ENCODE measurements at places on chromosomes 2 and 18.

- no peak for DNase-seq
Observed at GRCh38 chr2:65329525-65329924, 101.9 kb downstream of the ACTR2 start.

- no peak for DNase-seq
Observed at GRCh38 chr2:41337956-41338355, 709.9 kb upstream of the PKDCC start.

DNA sequence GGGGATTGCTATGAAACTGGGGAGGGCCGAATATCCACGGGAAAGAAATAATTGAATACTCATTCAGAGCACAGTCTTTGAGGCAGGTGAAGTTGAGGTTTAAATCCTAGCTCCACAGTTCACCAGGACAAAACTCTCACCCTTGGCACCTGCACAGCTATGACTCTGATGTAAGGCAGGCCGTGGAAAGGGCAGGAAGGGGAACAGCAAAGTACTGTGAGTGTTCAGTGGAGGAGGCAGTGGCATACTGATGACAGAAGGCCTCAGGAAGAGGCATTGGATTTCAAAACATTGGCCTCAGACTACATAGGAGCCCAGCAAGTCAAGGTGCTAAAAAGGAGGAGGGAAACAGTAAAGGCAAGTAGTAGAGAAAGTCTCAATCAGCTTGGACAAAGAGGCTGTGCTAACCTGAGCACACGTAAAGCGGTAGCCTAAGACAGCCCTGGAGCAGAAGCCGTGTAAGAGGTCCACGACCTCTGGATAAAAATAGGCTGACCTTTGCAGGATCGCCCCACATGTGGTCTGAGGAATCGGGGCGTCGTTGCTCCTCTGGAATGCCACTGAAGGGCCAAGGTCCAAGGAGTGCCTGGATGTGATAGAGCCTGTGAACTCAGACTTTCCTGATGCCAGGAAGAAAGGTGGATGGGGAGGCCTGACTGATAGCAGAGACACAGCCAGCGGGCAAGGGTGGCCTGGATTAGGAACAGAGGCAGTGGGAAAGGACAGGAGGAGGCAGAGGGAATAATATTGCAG lies 243.6 kb downstream of the PID1 start:
- no peak for DNase-seq

DNA sequence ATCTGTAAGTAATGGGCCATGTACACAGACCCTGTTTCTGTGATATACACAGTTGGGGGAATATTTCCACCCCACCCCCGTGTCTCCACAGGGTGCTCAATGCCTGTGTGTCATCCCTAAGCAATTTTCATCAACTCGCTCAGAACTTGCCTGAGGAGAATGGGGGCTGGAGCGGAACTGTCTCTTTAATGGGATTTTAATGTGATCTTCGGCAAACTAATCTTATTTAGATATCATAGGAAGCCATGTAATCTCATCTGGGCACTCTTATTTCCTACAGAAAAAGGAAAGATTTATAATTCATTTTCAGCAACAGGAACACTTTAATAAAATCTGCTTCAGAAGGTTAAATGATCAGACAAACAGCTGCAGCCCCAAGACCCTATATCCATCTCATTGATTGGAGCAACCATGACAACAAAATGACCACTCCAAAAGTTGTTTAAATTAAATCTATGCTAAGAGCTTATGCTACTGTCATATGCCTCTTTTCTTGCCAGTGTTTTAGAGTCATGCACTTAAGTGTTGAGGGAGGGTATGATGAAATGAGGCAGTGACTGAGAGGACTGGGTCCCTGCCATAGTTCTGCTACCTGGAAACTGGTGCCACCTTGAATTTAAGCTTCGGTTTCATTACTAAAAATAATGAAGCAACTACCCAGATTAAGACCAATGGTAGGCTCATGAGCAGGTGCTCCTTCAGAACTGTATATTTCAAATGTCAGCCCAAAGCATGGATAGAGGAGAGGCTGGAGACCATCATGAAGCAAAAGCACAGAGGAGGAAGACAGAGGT lies 183.1 kb upstream of the DDX18 start:
- no peak for DNase-seq

- no peak for DNase-seq
Observed at GRCh38 chr2:189467160-189467559, 25.9 kb downstream of the WDR75 start.

DNA sequence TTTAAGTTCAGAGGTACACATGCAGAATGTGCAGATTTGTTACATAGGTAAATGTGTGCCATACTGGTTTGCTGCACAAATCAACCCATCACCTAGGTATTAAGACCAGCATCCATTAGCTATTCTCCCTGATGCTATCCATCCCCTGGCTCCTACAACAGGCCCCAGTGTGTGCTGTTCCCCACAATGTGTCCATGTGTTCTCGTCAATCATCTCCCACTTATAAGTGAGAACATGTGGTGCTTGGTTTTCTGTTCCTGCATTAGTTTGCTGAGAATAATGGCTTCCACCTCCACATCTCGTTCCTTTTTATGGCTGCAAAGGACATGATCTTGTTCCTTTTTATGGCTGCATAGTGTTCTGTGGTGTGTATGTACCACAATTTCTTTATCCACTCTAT lies 75.8 kb downstream of the SUCLG1 start:
- DNase-seq = no peak

DNA sequence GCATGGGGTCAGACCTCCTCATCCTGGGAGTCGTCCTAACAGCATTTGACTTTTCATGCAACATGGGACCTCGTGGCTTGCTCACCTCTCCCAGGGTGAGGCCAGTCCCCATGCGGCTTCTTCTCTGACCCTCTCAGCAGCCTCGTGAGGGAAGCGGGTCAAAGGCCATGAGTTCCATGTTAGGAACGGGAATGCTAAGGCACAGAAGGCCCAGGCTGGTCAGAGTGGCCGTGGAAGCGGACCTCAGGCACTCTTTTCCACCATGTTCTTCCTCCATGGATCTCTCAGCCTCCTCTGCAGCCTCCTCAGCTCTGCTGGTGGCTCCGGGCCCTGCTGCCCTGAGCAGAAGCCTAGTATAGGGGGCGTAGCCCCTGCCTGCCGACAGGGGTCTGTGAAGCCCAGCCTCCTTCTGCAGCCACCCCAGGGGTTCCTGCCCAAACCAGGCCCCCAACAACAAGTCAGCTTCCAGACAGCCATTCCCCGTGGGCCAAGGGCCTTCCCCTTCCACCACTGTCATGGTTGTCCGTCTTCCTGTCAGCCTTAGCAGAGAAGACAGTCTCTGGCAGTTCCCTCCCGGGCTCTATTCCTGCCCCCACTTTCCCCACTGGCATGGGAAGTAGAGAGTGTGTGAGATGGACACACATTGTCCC lies 60.0 kb upstream of the OTOF start:
- no peak for DNase-seq

GRCh38 chr2:215002500-215002899 lies 135.9 kb downstream of the ABCA12 start:
- DNase-seq = no peak

DNA sequence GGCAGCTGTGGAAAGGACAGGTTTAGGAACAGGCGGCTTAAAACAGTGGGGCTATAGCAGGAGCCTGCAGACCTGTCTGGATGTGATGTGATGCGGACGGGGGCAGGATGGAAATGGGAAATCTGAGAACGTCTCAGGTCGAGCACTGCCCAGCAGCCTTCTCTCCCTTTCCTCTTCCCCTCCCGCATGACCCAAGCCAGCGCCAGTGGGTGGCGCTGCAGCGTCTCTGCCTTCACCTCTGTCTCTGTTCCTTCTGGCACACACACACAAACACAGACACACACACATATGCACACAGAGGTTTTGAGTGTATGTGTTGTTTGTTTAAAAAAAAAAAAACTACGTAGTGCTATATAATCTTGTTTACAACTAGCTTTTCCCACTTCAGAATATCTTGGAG lies 82.0 kb upstream of the SLC66A3 start:
- DNase-seq = peak; percentile 49

GRCh38 chr18:56109757-56110156 lies 521.8 kb upstream of the TCF4 start:
- DNase-seq = no peak

- no peak for DNase-seq
Observed at GRCh38 chr2:178629463-178629862, 149.2 kb downstream of the PLEKHA3 start.

DNA sequence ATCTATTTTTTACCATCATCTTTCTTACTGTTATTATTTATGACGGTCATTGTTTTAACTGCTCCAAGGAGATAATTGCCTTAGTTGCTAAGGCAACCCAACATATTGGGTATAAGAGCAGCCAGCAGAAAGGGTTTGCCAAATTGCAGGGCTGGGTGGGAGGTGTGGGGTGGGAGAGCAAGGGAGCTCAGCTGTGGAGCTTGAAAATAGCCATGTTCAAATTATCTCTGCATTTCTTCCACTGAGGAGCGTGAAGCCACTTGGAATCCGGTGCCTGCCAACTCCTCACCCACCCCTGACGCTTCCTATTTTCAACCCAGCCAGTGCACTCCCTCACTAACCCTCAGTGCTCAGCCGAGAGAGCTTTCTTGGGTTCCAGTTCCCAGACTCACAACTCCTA lies 60.8 kb downstream of the SETBP1 start:
- no peak for DNase-seq

GRCh38 chr2:208415255-208415654 lies 8.7 kb downstream of the PTH2R start:
- DNase-seq = peak; percentile 6

DNA sequence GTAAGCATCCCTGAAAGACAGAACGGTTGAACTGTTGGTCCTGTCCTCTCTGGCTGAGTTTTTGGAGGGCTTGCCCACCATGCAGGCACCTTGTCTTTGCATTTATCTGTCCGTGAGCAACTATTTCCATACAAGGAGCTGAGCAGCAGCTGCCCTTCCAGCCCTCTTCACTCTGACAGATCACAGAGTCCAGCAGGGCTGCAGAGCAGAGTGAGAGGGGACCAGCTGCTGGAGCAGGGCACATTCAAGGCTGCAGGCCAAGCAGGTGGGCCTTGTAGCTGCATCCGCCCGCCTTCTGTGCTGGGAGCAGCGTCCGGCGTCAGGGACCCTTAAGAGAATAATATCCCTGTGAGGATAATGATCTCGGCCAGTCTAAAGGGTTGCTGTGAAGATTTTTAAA lies 9.5 kb downstream of the SMYD1 start:
- no peak for DNase-seq

DNA sequence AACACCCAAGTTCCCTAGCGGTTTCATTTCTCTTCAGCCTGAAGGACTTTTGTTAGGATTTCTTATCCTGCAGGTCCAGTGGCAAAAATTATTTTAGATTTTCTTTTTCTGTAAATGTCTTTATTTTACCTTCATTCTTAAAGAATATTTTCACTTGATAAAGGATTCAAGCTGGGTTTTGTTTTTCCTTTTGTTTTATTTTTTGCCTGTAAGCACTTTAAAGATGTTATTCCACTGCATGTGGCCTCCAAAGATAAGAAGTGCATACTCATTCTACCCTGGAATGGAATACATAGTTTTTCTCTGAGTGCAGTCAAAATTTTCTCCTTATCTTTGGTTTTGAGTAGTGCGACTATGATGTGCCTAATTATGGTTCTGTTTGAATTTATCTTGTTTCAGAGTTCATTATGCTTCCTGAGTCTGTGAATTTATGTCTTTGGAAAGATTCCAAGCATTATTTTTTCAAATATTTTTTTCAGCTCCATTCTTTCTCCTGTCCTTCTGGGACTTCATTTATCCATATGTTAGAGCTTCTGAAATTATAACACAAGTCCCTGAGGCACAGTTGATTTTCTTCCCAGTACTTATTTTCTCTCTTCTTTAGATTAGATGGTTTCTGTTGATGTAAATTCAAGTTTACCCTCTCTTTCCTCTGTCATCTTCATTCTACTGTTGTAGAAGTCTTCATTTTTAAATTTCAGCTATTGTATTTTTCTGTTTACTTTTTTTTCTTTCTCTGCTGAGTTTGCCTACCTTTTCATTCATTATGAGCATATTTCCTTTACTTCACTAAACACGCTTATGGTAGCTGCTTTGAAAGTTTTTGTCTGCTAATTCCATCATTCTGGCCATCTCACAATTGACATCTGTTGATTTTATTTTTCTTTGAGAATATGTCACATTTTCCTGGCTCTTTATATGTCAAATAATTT lies 69.6 kb downstream of the MAPRE2 start:
- DNase-seq = no peak

- DNase-seq = peak; percentile 22
Observed at GRCh38 chr2:201228912-201229290, 31.4 kb upstream of the CASP8 start.

DNA sequence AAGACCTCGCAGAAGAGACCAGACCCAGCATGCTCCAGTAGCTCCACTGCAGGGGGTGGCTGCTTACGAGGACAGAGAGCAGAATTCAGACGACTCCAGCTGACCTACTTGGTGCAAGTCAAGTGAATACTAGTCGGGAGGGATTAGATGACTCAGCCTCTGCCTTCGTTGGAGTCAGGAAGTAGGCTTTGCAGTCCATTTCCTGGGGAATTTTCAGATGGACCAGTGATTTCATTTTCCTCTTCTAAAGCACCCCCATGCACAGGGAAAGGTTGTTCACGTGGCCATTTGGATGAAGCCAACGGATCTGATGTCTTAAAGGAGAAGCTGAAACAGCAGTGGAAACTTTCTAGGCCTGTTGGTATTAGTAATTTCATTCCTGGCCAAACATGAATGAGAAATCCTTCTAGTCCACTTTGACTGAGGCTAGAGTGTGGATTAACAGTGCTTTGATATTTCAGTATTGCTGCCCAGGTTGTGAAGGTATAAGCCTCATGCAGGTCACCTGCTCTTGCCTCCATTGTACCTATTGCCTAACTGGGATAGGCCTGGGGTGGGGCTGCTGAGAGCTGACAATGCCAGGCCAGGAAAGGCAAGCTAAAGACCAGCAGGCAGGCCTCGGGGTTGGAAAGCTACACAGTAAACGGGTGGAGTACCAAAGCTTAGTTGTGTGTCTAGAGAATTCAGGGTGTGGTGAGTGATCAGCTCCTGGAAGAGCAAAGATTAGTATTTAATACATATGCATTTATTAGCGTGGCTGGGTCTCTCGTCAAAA lies 117.6 kb upstream of the FOSL2 start:
- DNase-seq = no peak

GRCh38 chr18:3040173-3040572 lies 27.2 kb upstream of the LPIN2 start:
- DNase-seq = no peak

DNA sequence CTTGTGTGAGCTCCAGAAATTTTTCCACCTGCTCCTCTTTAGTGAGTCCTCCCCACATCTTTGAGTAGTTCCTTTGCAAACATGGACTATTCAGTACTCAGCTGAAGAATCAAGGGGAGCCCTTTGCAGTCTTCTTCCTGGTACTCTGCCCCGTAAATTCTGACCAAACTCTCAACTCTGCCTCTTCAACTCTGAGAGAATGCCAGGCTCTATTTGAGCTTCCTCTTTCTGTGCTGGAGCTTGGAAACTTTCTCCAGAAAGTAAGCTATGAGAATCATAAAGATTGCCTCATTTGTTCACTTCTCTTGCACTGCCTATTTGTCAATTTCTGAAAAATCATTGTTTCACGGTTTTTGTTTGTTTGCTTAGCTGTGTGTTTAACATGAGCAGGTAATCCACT lies 7.4 kb upstream of the STAT4 start:
- DNase-seq = no peak

DNA sequence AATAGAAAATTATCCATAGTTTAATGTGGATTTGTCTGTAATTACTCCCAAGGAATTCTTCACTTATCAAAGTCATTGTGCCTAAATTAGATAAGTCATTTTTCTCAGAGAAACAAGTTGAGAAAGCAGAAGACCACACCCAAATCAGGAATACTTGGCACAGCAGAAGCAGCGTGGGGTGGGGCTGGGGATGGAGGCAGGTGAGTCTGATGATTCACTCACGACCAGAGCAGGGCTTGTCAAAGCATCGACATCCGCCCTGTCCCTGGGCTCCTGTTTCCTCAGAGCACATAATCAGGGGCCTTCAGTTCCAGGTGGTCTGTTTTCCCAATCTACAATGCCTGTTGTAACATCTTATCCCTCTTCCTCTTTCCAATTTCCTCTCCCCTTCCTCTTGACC lies 31.5 kb upstream of the COLEC12 start:
- no peak for DNase-seq

All from activated T-cell treated with anti-CD3 and anti-CD28 coated beads, Interleukin-2, amount 50 U/mL, for 72 hours (primary cell).